Thyroid gland (tissue), 4 donors: ENCODE measurements at places on chromosomes 11 and 22. TPM values are rescaled to one million over a fixed set of nuclear protein-coding genes. Genes with fewer than 3 reads are reported as not detected.
A peak's percentile ranks its signal among the peaks of the same experiment; 100 is the strongest.

- DNase-seq, result no peak
Measured at GRCh38 chr22:29201782-29202181, 3.9 kb upstream of the EMID1 start.

- DNase-seq, result no peak
Measured at GRCh38 chr22:18978506-18978905, 42.4 kb upstream of the PRODH start.

DNA sequence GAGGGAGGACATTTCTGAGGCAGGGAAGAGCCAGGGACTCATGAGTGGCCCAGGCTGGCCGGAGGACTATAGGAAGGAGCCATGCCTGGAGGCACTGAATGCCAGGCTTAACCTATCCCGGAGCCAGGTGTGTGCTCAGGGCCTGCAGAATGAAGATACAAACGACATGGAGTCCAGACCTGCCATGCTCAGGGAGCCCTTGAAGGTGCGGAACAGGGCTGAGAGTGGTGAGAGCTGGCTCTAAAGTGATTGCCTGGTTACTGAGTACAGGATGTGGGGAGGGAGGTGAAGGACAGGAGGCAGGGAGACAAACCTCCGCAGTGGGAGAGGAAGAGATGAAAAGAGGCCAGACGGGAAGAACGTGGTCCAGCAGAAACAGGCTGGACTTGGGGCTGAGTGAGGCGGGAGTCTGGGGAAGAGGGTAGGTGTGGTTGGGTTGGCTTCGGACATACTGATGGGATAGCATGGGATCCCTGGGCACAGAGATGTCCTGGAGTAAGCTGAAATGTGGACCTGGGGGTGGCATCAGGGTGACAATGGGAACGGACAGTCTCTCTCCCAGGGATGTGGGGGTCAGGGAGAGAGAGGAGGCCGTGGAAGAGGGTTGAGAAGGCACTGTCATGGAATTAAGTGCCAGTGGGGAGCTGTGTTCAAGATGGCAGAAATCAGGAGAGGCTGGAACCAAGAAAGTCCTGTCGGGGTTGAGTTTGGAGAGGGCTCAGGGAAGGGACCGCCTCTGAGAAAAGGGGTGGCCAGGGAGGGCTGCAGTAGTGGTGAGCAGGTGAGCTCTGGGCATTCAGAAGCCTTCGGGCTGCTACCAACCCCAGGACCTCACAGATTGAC is 1.5 kb upstream of the ANKRD13D start:
- no peak for DNase-seq

GRCh38 chr11:74330075-74330858 is 18.8 kb upstream of the P4HA3 start:
- DNase-seq, result no peak

- DNase-seq, result no peak
Measured at GRCh38 chr11:12222055-12222792, 111.8 kb downstream of the MICAL2 start.

DNA sequence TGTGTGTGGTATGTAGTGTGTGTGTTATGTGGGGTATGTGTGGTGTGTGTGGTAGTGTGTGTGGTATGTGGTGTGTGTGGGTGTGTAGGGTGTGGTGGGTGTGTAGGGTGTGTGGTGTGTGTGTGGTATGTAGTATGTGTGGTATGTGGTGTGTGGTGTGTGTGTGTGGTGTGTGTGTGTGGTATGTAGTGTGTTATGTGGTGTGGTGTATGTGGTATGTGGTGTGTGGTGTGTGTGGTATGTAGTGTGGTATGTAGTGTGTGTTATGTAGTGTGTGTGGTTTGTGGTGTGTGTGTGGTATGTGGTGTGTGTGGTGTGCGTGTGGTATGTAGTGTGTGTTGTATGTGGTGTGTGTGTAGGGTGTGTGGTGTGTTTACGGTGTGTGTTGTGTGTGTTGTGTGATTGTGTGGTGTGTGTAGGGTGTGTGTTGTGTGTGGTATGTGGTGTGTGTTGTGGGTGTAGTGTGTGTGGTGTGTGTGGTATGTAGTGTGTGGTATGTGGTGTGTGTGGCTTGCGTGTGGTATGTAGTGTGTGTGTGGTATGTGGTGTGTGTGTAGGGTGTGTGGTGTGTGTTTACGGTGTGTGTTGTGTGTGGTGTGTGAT is 4.2 kb upstream of the PPP6R2 start:
- no peak for DNase-seq

DNA sequence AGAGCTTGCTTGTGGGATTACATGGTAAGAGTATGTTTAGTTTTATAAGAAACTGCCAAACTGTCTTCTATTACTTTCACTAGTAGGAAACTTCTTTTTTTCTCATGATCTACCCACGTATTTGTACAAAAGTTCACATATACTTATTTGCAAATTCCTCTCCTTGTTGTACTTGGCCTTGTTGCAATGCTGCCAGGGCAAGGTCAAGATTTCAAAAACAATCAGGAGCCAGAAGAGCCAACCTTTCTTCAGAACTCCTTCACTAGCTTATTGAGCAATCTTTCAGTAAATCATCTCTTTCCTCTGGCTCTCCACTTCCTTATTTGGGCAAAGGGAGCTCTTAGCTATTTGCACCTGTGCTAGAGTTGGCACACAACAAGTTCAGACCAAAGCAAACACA is 9.7 kb downstream of the SRSF8 start:
- peak; percentile 77 for DNase-seq

DNA sequence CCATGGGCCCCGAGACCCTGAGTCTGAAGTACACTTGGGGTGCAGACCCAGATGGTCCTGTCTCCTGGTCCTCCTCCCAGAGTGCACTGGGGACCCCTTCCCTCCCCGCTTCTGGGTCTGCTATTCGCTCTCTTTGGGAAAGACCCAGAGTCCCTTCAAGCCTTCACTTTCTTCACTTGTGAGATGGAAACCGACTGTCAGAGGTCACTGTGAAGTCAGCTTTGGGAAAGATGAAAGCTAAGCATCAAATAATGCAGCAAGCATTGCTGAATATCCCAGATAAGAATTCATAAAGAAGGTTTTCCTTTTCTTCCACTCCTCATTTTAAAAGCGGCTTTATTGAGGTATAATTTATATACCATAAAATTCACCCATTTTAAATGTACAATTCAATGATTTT is 105.0 kb upstream of the CSNK2A3 start:
- no peak for DNase-seq

GRCh38 chr22:20465759-20466077 is 28.1 kb upstream of the SCARF2 start:
- DNase-seq, result no peak

DNA sequence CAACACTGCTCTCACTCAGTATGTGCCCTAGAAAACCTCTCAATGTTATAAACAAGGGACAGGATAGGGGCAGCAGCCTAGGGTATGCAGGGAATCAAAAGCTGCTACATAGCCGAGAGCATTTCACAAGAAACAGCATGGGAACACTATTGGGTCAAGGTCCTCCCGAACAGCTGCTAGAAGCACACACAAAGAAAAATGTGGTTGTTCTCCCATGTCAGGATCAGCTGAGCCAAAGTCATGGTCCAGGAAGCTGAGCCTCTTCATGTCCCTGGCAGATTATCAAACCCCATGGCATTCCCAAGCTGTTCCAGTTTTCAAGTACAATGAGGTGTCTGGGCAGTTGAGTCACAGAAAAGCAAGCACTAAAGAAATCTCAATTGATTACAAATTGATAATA is 21.0 kb upstream of the GDPD4 start:
- DNase-seq, result peak; percentile 75

- DNase-seq, result no peak
Measured at GRCh38 chr11:61111786-61112517, 9.7 kb downstream of the CD5 start.

- no peak for DNase-seq
Measured at GRCh38 chr11:123143476-123143875, 51.6 kb downstream of the CLMP start.

DNA sequence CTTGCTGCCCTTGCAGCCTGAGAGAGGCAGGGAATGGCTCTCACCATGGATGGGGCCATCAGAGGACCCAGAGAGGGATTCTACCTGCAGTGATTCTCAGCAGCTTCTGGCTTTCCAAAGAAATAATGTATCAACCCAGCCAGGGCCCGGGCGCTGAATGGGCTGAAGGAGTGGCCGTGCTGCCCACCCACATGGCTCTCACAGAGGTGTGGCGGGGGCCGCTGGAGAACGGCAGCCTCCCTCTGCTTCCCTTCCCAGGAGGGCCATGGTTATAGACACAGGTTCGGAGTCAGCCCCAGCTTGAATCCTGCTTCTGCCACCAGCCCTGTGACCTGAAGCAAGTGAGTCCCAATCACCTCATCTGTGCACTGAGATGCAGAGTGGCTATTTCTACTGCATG is 82.7 kb downstream of the THAP12 start:
- DNase-seq, result no peak

Gene APLNR
- 6.1 TPM for total RNA-seq

Gene CCDC83
- not detected for total RNA-seq

Gene POLR2F
- 49.8 TPM for total RNA-seq

Gene MFRP
- total RNA-seq, result not detected

Gene ARHGEF17
- total RNA-seq, result 125 TPM

Gene FANCF
- total RNA-seq, result 12.8 TPM

Gene PUS3
- 9.0 TPM for total RNA-seq

Gene TSGA10IP
- total RNA-seq, result 0.33 TPM

Gene EHF
- 11.3 TPM for total RNA-seq
